ENCODE measurements at places on chromosomes 3 and 15.

DNA sequence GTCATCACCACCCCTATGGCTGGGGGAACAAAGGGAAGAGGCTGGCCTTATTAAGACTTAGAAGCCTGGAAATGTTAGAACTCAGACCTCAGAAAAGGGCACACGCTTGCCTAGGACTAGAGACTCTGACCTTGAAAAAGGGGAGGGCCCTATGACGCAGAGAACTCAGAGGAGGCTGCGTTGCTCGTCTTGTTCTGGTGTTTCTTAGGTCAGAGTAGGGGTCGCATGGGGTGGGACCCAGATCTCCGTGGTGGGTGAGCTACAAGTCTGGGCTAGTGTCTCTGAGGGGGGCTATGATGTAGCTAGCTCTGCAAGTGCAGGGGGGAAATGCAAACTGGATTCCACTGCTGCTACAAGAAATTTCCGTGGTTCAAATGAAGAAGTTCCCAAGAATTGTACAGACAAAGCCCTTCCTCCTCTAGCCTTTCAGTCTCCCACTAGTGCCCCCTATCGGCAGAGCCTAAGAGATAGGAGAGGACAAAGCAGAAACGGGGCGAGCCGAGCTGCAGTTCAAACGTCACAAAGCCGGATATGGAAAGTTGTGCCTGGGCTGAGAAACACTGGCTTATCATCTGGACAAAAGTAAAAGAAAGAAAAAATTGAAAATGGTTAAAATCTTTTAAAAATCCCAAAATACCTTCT is 392.9 kb upstream of the ROBO2 start:
- DNase-seq, result no peak

DNA sequence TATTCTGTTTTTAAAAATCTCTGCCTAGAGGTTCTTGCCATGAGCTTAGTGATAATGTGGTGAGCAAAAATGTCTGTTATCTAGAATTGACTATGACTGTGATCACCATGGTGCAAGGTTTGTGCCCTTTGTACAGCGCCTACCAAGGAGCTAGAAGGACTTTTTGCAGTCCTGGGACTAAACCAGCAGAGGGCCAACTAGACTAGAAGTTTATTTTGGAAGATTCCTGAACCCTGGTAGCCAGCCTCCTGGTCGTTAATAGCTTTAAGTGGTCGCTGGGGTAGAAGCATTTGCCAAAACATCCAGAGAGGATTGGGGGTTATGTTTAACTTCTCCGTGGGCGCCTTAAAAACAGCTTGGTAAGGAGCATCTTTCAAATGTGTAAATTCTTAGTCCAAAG is 7.8 kb downstream of the SCG5 start:
- DNase-seq, result no peak

GRCh38 chr3:120435621-120436020 is 15.2 kb downstream of the FSTL1 start:
- DNase-seq, result no peak

DNA sequence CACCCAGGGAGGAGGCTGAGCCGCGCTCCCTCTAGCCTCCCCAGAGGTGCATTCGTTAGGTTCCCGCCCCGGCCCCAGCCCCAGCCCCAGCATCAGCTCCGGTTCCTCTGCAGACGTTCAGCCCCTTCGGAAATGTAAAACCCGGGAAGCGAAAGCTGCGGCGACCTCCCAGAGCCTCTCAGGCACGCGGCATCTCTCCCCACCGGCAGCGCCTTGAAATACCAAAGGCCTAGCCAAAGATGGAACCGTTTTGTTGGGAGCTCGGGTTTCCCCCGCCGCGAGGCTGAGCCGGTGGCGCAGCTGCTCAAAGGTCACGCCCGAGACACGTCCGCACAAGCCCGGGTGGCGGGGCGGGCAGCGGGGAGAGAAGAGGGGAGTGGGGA is 77.8 kb upstream of the HES1 start:
- DNase-seq, result peak; percentile 38

DNA sequence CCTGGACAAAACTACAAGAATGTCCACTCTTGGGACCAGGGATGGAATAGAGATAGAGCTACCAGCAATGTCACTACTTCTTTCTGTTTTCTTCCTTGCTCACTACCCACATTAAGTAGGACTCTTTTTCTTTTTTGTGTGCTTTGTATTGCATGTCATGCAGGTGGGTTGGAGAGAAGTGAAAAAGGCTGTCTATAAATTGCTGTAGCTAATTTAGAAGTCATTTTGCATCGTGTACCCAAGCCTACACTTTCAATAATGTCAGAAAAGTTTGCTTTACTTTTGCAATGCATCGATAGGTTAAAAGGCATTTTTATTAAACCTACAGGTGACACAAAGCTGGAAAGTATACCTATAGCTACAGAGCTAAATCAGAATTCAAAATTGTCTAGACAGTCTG is 58.9 kb downstream of the GTF2E1 start:
- no peak for DNase-seq

- no peak for DNase-seq
These were observed 137.6 kb downstream of the SPATA16 start for GRCh38 chr3:173003471-173003870.

- no peak for DNase-seq
These were observed 181.9 kb downstream of the EPHB1 start for GRCh38 chr3:134976948-134977347.

GRCh38 chr3:61617041-61617440 is 55.7 kb downstream of the PTPRG start:
- DNase-seq, result peak; percentile 12

DNA sequence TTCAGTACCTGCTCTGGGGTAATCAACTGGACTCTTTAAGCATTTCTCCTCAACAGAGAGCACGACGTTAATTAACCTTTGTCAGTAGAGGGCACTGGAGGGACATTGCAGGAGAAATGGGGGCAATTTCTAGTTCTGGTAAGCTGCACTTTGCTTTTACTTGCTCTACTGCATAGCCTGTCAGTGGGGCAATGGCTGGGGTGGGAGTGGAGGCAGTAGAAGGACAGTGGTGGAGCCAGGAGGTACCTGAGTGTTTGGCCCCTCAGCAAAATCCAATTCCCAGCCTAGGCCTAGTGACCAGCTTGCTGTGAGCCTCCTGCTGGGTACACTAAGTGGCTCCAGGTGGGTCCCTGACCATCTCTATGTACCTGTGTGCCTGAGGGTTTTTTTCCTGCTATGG is 18.3 kb upstream of the MED12L start:
- no peak for DNase-seq

GRCh38 chr15:90376789-90377188 is 11.3 kb upstream of the IQGAP1 start:
- no peak for DNase-seq

GRCh38 chr3:125168711-125169393 is 43.7 kb downstream of the SLC12A8 start:
- DNase-seq, result no peak

- DNase-seq, result peak; percentile 61
These were observed 130.3 kb downstream of the MINAR1 start for GRCh38 chr15:79562403-79562815.

GRCh38 chr3:9934235-9934621 is 594 bp downstream of the CRELD1 start:
- no peak for DNase-seq

DNA sequence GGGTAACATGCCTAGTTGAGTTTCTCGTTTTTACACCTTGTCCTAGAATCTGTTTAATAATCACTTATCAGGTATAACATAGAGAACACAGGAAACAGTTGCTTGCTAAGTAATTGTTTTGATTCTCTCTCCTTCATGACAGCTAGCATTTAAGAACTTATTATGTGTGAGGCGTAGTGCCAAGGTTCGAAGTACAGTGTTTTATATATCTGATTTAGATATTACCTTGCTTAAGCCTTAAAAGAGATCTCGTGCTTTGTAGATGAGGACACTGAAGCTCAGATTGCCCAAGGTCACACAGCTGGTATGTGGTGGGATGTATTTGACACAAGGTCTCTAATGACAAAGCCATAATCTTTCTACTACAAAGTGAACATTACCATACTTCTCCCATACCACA is 29.0 kb upstream of the IFT57 start:
- no peak for DNase-seq

GRCh38 chr15:41934843-41935242 is 37.5 kb downstream of the EHD4 start:
- DNase-seq, result no peak

DNA sequence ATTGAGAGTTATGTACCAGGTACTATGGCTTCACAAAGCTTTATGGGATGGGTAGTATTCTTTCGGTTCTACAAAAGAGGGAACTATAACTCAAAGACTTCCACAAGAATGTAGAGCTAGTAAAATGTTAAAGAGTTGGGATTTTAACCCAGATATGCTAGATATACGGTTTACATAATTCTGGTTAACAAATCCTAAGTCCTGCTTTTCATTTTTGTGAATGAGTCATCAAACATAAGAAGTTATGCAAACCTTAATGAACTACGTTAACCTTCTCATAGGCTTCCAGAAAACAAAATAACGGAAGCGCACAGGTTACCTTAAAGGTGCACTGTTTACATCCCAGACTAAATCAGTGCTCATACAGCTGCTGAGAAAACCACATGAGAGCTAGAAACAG is 1049.3 kb downstream of the MCTP2 start:
- no peak for DNase-seq

DNA sequence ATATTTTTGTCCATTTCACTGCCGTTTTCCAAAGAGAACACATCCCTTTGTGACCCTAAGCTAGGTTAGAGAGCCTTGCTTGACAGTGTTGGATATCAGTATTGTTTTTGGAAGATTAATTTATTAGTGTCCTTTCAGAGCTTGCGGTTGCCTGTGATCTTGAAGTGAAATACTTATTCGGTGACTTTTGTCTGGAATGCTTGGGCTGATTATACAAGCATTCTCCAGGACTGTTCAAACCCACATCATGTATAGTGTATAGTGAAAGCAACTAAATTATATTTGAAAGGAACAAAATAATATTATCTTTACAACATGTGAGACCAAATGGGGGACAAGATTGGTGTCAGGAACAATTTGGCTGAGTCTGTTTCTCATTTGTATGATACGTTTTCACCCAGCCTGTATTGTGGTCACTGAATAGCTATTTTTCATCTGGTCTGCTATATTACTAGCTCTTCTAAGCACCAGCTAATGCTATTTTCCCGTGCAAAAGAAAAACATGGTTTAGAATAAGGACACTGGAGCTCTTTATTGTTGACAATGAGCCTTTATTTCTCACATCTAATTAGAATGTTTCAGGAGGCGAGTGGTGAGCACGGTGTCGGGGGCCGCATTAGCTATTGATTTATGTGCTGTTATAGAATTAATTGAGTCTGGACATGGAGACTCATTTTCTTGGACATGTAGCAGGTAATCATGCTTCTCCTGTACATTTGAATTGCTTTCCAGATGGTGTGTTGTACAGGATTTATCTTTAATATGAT is 158.1 kb downstream of the APBA2 start:
- no peak for DNase-seq

- DNase-seq, result no peak
These were observed 94.0 kb upstream of the PLCL2 start for GRCh38 chr3:16790432-16791400.

GRCh38 chr15:75159244-75159643 is 42.4 kb upstream of the C15orf39 start:
- no peak for DNase-seq

DNA sequence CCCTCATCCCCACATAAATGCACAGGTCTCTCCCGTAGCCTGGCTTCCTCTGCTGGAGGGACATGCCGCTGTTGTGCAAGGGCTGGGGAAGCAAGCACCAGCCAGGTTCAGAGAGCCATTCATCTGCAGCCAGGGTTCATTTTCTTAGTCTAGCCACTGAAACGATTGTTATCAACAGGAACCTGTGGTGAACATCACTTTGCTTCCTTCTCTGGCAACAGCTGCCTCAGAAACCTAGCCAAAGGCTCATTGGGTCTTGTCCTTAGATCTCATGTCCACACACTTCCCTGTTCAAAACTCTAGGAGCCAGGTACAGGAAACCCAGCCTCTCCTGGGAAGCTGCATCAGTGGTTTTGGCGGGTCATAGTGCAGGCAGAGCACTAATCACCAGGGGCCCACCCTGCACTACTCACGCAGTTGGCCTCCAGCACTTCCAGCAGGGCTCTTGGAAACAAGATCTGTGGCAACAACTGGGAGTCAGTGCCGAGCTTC is 47.0 kb downstream of the OXNAD1 start:
- DNase-seq, result no peak

DNA sequence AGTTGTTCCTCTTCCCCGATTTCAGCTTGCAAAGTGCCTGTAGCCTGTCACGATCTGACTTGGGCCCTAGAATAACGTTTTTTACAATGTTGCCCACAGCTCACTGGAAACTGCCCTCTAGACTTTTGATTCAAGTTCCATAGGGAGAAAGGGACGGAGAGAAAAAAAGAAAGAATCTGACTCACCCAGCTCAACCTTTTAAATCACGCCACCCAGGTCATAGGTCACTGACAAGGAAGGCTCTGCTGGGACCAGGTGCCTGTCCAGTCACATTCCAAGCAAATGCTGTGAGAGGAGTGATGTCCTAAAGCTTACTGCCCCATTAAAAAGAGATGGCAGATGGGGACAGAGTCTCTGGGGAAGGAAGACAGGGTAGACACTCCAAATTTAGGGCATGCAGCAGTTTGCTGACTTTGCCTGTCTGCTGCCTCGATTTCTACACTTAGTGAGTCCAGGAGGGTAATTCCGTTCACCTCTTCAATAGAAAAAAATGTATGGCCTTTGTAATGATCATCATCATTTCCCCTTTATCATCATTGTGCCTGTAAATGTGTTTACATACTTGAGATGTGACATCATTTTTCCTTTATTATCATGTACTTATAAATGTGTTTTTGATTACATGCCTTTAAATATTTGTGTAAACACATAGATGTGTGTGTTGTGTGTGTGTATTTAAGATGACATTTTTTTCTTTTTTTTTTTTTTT is 8.4 kb upstream of the MYO1E start:
- no peak for DNase-seq

GRCh38 chr15:63373330-63373729 is 8.3 kb downstream of the CA12 start:
- no peak for DNase-seq

- no peak for DNase-seq
These were observed 13.0 kb downstream of the CALML4 start for GRCh38 chr15:68192117-68192516.

DNA sequence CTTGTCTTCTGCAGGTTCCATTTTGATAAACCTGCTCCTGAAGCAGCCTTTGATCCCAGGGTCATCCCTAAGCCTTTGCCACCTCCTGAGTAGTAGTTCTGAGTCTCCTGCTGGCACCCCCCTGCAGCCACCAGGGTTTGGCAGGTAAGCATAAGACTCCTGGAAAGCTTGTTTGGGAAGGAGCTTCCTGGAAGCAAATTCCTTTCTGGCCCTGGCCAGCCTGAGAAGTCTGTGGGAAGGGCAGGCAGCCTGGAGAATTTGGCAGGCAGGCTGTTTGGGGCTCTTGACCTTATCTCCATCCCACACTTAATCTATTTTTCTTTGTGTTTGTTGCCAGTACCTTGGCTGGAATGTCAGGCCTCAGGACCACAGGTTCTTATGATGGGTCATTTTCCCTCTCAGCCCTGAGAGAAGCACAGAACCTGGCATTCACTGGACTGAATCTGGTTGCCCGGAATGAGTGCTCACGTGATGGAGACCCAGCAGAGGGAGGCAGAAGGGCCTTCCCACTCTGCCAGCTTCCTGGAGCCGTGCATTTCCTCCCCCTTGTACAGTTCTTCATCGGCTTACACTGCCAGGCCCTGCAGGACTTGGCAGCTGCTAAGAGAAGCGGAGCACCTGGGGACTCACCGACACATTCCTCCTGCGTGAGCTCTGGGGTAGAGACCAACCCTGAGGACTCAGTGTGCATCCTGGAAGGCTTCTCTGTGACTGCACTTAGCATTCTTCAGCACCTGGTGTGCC is 13.4 kb downstream of the ATRIP start:
- DNase-seq, result no peak

- DNase-seq, result peak; percentile 36
These were observed 370.0 kb upstream of the FRG2C start for GRCh38 chr3:75294124-75294523.
